ENCODE measurements at places on chromosomes 4 and X.

- no peak for DNase-seq
These were observed 923.3 kb downstream of the FAT4 start for GRCh38 chr4:126238013-126238412.

GRCh38 chr4:17033768-17034181 is 135.3 kb upstream of the LDB2 start:
- DNase-seq: no peak

GRCh38 chr4:135670548-135670947 is 1469.0 kb upstream of the PABPC4L start:
- no peak for DNase-seq

GRCh38 chr4:62053974-62054373 is 853.8 kb downstream of the ADGRL3 start:
- DNase-seq: no peak

DNA sequence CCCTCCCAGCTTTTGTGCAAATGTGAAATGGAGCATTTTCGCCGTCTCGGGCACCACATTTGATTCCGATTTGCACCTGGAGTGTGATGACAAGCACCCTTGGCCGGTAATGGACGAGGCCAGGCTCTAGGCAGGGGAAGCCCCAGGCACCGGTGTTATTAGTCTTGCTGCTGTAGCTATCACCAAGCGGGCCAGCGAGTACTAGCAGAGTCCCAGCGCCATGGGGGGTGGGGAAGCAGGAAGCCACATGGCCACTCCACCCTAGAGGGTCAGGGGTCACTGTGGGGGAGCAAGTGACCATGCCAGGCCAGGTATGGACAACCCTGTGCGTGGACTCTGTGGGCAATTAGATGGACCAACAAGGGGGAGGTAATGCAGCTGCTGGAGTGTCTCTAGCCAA is 88.8 kb downstream of the CPZ start:
- peak; percentile 54 for DNase-seq

DNA sequence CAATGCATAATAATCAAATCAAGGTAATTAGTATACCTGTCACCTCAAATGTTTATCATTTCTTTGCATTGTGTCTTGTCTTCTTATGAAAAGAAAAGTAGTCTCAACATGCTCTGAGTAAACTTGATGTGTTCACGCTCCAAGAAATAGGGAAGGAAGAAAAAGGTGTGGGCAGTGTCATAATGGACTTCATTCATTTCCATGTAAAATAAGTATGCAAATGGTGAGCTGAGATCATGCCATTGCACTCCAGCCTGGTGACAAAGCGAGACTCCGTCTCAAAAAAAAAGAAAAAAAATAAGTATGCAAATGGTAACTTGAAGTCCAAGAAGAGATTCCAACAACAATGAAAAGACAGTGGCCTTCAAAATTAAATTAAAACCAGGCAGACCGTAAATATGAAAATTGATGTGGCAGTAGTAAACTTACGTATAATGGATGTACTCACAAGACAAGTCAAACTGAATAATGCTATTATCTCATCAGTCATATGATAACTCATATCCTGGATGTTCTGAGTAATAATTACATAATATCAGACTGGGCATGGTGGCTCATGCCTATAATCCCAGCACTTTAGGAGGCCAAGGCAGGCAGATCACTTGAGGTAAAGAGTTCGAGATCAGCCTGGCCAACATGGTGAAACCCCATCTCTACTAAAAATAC is 6.0 kb upstream of the CWH43 start:
- DNase-seq: no peak

DNA sequence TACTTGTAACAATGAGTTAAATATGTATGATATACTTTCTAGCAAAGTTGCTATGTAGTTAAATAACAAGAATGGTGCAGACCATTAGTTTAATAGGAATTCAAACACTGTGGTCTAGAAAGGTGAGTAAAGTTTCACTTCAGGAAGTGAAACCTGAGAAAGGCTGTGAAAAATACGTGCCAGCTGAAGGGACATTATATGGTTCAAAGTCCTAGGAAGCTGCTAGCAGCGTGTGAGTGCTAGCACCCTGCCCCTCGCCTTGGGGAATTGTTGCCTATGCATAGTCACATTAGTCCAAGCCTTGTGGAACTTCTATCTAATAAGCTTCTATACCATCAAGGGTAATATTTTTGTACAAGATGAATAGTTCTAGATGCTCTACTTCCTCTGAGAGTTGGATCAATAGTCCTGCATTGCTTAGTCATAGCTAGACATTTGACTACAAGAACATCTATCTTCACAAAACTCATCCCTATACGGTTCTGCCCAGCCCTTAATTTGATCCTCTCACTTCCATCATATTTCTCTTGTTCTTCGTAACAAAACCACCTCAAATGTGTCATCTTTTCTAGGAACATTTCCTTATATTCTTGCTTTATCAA is 45.8 kb upstream of the ARSJ start:
- DNase-seq: no peak

- no peak for DNase-seq
These were observed 317.8 kb upstream of the GALNT7 start for GRCh38 chr4:172850838-172851237.

DNA sequence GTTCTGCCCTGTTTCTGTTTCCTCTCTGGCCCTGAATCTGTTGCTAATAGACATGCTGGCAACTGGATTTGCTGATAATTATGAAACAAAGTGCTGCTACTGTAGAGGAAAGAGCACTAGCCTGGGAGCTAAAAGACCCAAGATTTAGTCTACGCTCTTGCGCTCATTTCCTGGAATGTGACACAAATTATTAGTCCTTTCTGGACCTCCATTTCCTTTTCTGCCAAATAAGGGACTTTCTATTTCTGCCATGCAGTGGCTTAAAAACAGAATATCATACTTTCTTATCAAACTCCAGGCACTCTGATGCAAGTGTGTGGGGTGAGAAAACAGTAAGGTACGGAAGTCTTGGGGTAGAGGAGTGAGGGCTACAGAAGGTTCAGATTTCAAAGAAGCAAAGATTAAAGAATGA is 48.3 kb upstream of the GPR174 start:
- no peak for DNase-seq

All from upper lobe of right lung (tissue), 1 donor.